AG10803 (cell line): ENCODE measurements at places on chromosomes 11 and 22.

DNA sequence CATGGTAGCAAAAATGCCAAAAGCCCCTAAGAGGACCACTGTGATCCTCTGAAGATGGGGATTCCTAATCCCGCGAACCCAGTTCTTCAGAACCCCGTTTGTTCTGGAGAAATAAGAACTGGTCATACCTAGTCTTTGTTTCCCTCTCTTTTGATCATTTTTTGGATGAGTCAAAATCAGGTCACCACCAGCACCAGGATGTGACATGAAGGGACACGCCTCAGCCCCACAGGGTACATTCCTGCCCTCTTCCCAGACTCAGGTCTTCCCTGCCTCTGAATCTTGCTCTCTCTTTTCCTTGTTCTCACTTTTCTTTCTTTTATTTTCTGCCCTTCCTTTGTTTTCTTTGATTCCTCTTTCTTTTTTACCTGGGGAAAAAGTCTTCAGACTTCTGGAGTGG, 14.6 kb upstream of the ANO1 start:
- no peak for DNase-seq

- no peak for DNase-seq
Observed at GRCh38 chr22:41638748-41639147, 17.7 kb downstream of the XRCC6 start.

DNA sequence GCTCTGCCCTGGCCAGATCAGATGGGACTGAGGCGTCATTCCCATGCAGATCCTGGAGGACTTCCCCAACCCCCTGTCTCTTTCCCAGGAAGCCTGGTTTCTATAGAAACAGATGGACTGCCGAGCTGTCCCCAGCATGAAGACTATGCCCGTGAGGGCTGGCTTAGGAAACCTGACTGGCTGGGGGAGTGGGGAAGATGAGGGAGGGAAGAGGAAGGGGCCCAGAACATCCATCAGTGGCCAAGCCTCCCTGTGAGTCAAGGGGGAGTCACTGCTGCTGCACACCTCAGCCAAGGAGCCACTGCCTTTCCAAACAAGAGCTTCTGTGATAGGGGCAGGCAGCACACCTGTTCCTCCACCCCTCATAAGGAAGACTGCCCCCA, 5.8 kb downstream of the TP53I11 start:
- no peak for DNase-seq

GRCh38 chr11:72981971-72982685, 160.0 kb downstream of the FCHSD2 start:
- no peak for DNase-seq

DNA sequence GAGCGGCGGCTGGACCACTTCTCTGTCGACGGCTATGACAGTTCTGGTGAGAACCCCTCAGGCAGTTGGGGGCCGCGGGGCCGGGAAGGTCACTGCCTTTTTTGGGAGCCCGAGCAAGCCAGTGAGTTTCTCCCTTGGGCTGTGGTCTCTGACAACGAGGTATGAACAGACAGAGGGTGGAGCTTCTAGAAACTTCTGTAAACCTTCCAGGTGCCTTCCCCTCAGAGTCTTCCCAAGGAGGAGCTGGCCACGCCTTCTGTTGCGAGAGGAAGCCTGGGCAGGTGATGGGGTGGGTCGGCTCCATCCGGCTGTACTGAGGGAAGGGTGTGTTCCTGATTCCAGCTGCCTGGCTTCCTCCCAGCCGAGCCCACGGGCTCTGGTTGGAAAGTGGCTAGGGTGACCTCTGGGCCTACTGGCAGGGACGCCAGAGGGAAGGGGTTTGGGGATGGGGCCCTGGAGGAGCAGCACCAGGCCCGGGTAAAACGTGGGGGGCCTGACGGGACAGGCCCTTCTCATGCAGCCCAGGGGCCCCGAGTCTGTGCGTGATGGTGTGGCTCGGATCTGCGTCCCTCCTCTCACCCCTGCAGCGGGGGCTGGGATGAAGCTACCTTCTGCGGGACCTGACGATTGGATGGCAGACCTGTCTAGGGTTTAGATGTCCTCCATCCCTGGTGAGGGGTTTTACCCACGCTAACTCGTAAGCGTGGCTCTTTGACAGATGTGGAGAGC, 110.8 kb downstream of the KCNQ1OT1 start:
- no peak for DNase-seq

DNA sequence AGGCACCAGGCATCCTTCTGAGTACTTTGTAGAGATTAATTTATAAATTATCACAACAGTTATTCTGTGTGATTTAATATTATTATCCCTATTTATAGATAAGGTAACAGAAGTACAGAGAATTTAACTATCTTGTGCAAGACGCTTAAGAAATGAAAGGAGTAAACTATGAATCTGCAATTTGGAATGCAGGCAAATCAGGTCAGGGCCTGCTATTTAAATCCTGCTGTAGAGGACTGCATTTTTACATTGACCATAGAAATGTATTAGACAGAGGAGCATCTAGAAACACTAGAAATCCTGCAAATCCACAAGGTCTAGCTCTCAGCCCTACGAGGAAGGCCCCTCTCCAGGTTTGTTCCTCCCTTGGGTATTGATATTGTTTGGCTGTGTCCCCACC, 336.2 kb downstream of the ETS1 start:
- DNase-seq, result peak; percentile 67

GRCh38 chr11:112016765-112017376, 8.3 kb upstream of the DLAT start:
- DNase-seq, result peak; percentile 84

DNA sequence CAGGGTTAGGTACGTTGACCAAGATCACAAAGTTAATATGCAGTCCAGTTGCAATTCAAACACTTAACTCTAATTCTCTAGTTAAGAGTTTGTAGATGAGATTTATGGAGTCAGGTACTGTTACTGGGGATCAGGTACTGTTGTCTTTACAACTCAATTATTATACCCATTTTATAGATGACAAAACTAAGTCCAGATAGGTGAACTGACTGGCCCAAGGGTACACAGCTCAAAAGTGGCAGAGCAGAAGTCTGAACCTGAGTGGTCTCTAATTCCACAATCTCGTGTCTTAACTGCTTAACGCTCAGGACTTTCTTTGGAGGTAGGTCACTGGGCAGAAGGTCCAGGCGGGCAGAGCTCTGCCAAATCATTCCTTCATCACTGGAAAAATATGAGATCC, 77.5 kb downstream of the DSCAML1 start:
- no peak for DNase-seq

GRCh38 chr11:120054016-120054752, 83.7 kb downstream of the TRIM29 start:
- no peak for DNase-seq
